ENCODE measurements at places on chromosomes 2 and 18.

DNA sequence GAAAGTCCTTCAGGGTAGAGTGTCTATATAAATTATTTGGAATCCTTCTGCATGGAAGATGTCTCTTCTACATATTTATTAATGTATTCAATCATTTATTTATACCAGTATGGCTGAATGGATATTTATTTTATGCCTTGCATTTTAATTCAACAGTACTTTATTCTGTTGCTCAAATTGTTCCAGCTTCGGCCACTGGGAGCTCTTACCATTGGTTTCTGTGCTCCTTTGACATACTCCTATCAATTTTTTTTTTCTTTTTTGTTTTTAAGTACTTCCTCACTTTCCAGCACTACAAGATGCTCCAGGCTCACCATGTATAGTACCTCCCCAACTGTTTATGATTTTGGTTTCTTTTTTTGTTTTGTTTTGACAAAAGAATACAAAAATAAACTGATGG, 39.4 kb upstream of the WIPF1 start:
- DNase-seq, result no peak

DNA sequence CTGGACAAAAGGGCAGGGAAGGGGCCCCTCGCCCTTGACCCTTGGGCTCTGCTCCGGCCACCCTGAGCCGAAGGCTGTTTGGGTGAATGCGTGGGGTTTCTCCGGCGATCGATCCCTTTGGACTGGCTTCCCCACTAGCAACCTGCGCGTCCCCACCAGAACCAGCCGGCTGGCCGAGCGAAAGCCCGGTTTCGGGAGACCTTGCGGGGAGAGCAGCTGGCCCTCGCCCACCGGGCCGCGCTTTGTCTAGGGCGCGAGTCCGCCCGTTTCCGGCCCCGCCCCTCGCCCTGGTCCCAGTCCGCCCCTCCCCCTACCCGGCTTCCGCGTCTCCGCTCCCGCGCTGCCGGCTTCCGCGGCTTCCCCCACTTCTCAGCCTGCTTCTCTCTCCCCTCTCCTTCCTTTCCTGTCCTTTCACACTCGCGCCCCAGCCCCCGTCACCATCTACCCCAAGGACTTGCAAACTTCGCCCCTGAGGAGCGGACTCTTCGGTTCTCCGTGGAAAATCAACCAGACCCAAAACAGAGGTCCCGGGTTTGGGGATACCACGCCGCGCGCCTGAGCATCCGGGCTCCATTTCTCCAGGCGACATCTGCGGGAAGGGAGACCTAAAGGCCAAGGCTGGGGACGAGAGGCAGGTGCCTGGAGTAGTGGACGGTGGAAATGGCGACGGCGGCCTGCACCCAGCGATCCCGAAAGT, 48.0 kb upstream of the ATP6V1B1 start:
- DNase-seq, result no peak

DNA sequence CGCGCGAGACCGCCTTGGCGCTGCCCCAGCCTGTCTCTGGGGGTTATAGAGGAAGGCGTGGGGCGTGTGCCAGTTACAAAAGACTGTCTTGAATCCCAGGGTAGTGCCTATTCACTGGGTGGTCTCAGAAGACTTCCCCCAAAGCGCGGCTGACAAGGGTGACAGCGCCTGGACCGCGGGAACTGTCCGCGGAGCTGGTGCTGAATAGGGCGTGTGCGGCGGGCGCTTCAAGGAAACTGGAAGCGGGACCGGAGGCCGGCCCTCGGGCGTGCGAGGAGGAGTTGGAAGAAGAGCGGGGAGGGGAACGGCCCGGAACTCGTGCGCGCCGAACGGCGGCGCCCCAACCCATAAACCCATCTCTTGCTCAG, 2.3 kb downstream of the EGR4 start:
- DNase-seq, result no peak

- DNase-seq, result no peak
These were observed 104.4 kb upstream of the SLC8A1 start for GRCh38 chr2:40556293-40556692.

- DNase-seq, result peak; percentile 24
These were observed 72.3 kb downstream of the IL1R2 start for GRCh38 chr2:102063941-102064678.

Measured in hippocampal formation (tissue), 2 donors.